ENCODE measurements at places on chromosomes 12 and 14.

DNA sequence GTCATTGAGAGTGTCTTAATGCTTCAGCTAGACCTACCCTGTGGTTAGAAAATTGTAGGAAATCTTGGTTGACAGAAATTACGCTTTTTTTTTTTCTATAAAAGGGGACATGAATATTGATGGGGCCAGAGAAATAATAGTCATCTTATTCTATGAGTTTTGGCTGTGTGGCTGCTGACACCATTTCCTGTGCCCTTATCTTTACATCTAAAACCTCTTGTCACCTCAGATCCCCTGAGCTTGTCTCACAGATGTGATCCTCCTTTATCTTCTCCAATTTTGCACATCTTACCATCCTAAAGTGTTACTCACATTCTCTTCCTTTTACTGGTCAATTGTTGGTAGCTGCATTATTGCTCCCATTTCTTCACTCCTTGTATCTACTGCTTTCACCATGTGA is 36.1 kb downstream of the ASCL1 start:
- DNase-seq = no peak

DNA sequence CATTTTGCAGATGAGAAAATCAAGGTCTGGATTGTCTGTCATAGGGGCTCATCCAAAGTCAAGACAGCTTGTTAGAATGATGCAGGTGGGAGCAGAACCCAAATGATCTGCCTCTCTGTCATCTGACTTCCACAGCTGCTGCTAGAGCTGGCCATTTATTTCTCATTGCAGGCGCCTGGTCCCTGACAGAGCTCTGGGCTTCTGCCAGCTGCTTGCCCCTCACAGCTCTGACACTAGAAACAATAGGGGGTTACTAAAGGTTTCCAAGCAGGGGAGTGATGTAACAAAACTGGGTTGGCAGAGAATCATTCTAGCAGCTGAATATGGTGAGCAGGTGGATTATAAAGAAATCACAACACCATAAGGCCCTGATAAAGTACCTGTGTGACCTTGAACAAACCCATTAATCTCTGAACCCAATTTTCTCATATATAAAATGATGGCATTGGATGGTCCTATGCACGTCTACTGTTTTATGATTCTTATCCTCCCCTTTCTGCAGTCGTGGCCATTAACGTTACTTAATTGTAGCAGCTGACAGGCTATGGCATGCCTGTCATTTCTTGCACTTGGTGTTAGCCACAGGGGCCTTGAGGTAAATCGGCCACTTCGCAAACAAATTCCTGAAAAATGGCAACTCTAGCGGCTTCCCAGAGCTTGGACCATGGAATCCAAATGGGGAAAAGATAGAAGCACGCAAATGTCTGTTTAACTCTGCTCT is 134.6 kb downstream of the RMST start:
- no peak for DNase-seq

- DNase-seq = no peak
These were observed 465.6 kb downstream of the FOXG1 start for GRCh38 chr14:29232153-29232552.

GRCh38 chr14:36513012-36513420 is 7.0 kb downstream of the NKX2-1 start:
- no peak for DNase-seq

- no peak for DNase-seq
These were observed 27.7 kb downstream of the RNF34 start for GRCh38 chr12:121427556-121428050.

GRCh38 chr12:112518365-112518735 is 99.6 kb downstream of the PTPN11 start:
- no peak for DNase-seq

GRCh38 chr14:100679707-100680438 is 46.8 kb upstream of the DLK1 start:
- DNase-seq = peak; percentile 60

- DNase-seq = no peak
These were observed 33.7 kb downstream of the VWF start for GRCh38 chr12:6090803-6091202.

DNA sequence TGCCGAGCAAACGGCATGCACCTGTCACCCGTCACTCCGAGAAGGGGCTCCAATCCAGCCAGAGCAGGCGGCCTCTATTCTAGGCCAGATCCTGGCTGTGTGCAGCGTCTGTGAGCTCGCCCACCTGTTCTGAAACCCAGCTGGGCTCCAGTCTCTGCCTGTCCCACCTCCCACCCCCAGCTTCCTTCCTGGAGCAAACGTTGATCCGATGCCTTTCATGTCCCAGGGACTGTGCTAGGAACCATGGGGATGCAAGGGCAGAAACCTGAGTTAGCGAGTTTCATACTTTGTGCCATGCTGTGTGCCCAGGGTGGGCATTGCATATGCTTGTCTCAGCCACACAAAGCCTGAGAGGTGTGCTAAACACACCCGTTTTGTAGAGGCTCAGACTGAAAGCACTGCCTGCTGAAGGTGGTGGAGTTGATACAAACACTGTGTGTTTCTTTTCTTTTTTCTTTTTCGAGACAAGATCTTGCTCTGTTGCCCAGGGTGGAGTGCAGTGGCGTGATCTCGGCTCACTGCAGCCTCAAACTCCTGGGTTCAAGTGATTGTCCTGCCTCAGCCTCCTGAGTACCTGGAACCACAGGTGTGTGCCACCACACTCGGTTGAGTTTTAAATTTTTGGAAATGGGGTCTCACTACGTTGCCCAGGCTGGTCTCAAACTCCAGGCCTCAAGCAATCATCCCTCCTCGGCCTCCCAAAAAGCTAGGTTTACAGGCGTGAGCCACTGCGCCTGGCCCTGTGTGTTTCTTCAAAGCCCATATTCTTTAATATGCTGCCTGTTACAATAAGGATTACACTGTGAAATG is 84.1 kb upstream of the MED13L start:
- DNase-seq = no peak

DNA sequence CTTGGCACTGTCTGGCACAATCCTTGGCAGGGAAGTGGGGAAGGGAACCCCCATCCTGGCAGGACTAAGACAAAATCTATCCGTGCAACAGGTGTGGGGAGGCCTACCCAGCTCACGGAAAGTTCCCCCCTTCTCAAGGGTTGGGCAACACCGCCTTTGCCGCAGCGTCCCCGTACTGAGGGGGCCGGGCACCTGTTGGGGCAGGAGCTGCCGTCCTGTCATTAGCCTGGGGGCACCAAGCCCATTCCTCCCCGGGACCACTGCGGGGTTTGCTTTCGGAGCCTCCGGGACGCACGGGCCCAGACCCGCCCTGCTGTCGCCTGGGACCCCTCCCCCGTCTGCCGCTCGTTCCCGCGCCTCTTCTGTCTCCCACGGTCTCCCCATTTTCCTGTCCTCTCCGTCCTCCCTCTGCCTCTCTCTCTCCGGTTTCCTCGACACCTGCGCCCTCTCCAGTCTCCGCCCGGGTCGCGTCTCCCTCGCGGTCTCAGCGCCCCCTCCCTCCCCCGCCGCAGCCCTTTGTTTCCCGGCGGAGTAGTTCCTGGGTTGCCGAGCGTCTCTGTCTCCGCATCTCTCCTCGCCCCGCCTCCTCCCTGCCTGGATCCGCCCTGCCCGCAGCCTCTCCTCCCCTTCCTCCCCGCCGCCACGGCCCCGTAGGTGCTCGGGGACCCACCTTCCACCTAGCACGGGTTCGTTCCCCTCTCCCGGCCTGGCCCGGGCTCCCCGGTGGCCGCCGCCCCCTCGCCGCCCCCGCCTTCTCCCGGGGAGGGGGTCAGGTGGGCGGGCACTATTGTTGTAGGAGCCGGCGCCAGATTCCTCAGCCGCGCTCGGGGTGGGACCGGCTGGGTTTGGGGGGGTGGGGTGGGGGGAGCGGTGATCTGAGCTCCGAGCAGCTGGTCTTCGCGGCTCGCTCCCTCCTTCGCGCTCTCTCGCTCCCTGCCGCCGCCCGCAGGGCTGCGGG is at the start of gene CACNB3:
Gene CACNB3, plus strand, starts transcription at position 624 of the 958 bp plus-strand sequence. CDS start 434 bp downstream, outside the sequence.
- DNase-seq = no peak

DNA sequence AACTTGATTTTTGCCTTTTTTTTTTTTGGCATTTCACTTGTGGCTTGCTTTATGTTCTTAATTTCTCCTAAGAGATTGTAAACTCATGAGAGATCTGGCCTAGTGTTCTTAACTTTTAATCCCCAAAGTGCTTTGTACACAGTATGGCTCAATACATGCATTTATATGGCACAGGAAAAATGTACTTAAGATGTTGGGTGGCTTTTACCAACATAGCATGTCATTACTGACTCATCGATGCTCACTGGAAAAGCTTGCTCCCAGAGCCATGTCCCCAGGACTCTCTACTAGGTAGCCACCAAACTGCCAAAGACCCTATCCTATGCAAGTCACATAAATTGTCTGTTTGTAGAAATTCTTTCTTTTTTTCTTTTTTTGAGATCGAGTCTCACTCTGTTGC is 13.1 kb upstream of the SMCO3 start:
- no peak for DNase-seq

GRCh38 chr12:117695956-117696355 is 272.8 kb downstream of the KSR2 start:
- no peak for DNase-seq

DNA sequence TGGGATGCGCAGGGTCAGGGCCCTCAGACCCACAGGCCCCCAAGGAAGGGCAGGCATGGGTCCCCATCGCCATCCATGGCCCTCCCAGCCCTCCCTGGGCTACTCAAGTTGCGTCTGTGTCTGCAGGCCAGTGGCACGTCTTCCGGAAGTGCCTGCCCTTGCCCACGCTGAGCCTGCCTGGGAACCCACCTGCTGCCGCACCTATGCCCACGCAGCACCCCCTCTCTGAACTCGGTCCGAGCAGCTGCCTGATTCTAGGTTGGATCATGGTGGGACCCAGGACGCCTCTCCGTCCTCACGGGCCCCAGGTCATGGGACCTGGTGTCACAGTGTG is 182.8 kb downstream of the ADGRD1 start:
- DNase-seq = no peak

- DNase-seq = no peak
These were observed 16.3 kb downstream of the GXYLT1 start for GRCh38 chr12:42128327-42128726.

- no peak for DNase-seq
These were observed 12.0 kb upstream of the PCNX4 start for GRCh38 chr14:60079723-60080122.

DNA sequence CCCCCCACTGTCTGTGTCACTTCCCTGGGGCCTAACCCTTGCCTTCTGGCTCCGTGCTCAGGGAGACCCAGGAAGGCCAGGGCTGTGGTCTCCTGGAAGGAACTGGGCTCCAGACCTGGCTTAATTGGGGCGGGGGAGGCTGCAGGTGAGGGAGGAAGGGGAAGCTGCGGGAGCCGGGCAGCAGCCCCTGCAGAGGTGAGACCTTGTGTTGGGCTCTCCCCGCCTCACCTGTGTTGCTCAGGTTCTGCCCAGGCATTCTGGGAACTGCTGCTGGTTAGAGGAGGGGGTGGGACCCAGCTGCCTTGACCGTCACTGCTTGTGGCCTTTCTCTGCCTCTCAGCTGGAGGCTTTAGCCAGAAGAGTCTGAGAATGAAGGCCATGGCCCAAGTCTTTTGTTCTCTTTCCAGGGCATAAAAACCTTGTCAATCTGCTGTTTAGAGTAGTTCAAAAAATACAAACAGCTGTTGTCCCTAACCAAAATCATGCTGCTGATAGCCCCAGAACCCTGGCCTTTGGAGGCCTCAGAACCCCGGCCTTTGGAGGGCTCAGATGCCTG is 247.6 kb downstream of the CHST11 start:
- DNase-seq = no peak

- no peak for DNase-seq
These were observed 8.5 kb upstream of the SYNE3 start for GRCh38 chr14:95524706-95525512.

DNA sequence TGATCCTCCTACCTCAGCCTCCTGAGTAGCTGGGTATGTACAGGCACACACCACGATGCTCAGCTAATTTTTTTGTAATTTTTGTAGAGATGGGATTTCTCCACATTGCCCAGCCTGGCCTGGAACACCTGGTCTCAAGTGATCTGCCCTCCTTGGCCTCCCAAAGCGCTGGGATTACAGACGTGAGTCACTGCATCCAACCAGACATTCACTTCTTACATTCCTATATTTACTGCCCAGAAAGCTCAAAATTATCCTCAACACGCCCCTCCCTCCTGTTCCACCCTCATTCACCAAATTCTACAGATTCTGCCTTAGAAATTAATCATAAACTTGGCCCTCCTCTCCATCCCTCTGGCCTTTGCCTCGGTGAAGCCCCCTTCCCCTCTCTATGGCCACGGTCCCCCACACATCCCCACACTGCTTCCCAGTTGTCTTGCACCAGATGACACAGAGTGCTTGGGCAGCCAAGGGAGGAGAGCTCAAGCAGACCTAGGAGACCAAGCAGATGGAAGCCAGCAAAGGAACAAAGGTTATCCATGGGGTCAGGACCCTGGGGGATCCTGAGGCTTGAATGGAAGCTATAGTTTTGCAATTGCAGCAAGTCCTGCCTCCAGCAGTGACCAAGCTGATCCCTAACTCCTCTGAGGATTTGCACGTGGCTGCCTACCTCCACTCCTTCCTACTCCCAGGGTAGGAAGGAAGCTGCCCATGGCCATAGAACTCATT is 213.2 kb upstream of the FOXN3 start:
- DNase-seq = no peak

DNA sequence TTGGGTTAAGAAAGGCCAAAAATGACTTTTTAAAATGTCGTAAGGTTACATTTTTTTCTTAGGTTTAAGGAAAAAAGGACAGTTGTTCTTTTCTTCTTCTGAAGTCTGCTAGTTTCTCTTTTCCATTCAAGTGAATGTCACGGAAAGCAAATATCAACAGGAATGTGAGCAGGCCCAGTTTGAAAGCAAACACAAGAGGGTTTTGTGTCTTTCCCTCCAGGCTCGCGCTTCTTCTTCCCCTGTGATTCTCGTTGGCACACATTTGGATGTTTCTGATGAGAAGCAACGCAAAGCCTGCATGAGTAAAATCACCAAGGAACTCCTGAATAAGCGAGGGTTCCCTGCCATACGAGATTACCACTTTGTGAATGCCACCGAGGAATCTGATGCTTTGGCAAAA is 85.4 kb downstream of the LRRK2 start:
- no peak for DNase-seq

GRCh38 chr14:34826661-34827060 is 48.5 kb downstream of the BAZ1A start:
- no peak for DNase-seq

DNA sequence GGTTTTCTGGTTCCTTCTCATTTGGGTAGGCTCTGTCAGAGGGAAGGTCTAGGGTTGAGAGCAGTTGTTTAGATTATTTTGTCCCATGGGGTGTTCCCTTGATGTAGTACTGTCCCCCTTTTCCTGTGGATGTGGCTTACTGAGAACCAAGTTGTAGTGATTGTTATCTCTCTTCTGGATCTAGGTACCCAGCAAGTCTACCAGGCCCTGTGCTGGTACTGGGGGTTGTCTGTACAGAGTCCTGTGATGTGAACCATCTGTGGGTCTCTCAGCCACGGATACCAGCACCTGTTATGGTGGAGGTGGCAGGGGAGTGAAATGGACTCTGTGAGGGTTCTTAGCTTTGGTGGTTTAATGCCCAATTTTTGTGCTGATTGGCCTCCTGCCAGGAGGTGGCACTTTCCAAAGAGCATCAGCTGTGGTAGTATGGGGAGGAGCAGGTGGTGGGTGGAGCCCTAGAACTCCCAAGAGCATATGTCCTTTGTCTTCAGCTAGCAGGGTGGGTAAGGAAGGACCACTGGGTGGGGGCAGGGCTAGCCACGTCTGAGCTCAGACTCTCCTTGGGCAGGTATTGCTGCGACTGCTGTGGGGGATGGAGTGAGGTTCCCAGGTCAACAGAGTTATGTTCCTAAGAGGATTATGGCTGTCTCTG is 179.3 kb upstream of the BTG1 start:
- DNase-seq = no peak

GRCh38 chr12:100229036-100229635 is 28.5 kb downstream of the ACTR6 start:
- no peak for DNase-seq

GRCh38 chr12:98821866-98822265 is 176.8 kb downstream of the APAF1 start:
- DNase-seq = no peak

Data from AG09319 (cell line).